ENCODE measurements at places on chromosomes 13 and 19.

GRCh38 chr13:70432276-70432805 lies 324.1 kb upstream of the KLHL1 start:
- no peak for DNase-seq

GRCh38 chr13:106985481-106985880 lies 417.5 kb upstream of the ARGLU1 start:
- no peak for DNase-seq

- peak; percentile 43 for DNase-seq
Observed at GRCh38 chr19:38975214-38975860, at the start of gene FBXO17. Gene FBXO17 (minus strand): TSS chr19:38975742. CDS start chr19:38950319, 25,423 bp downstream.

- DNase-seq: peak; percentile 50
Observed at GRCh38 chr19:51071095-51071405, 6.2 kb upstream of the KLK13 start.

GRCh38 chr13:27942972-27943371 lies 23.2 kb downstream of the PDX1 start:
- DNase-seq: no peak

- no peak for DNase-seq
Observed at GRCh38 chr13:48296528-48296927, 7.0 kb upstream of the RB1 start.

DNA sequence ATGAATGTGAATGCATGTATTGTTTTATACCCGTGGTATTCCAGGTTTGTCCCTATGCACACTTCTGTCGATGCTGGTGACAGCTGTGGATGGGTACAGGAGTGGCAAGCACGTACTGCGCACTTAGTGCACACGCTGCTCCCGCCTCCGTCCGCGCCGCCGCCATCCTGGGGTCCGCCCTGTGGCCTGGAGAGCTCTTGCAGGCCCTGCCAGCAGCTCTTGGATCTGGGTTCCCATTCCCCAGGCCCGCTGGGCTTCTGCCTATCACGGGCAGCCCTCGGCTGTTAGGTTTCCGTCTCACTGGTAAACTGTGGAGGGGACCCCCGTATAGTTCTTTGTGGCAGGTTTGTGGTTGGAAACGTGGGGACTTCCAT lies 4.0 kb downstream of the GNA11 start:
- DNase-seq: no peak

GRCh38 chr19:17538684-17539237 lies 16.7 kb upstream of the COLGALT1 start:
- DNase-seq: peak; percentile 49

- DNase-seq: no peak
Observed at GRCh38 chr13:39269411-39269810, 231.2 kb downstream of the NHLRC3 start.

DNA sequence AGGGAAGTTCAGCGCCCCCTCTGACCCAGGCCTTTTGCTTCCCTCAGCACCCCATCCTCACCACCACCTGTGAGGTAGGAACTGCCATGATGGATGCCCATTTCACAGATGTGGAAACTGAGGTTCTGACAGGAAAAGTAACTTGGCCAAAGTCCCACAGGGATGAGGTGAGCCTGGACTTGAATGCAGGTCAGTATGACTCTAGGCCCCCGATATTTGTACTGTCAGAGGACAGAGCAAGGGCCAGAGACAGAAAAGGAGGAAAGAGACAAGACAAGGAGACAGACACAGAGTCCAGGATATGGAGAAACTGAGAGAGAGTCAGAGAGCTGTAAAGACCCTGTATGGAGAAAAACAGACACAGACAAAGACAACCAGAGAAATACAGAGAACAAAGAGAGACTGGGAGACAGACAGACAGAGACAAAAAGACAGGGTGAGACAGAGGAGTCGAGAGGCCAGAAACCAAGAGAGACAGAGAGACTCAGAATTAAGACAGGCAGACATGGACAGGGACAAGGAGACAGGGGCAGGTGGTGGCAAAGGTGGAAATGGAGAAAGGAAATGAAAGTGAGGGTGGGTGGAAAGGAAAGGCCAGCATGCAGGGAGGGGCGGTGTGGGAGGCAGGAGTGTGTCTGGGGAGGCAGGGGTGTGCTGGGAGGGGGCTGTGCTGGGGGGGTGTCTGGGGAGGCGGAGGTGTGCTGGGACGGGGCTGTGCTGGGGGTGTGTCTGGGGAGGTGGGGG lies 5.0 kb downstream of the ERFL start:
- DNase-seq: no peak

GRCh38 chr13:93698016-93698613 lies 471.5 kb downstream of the GPC6 start:
- DNase-seq: no peak

- no peak for DNase-seq
Observed at GRCh38 chr13:40043764-40044163, 388.3 kb downstream of the COG6 start.

DNA sequence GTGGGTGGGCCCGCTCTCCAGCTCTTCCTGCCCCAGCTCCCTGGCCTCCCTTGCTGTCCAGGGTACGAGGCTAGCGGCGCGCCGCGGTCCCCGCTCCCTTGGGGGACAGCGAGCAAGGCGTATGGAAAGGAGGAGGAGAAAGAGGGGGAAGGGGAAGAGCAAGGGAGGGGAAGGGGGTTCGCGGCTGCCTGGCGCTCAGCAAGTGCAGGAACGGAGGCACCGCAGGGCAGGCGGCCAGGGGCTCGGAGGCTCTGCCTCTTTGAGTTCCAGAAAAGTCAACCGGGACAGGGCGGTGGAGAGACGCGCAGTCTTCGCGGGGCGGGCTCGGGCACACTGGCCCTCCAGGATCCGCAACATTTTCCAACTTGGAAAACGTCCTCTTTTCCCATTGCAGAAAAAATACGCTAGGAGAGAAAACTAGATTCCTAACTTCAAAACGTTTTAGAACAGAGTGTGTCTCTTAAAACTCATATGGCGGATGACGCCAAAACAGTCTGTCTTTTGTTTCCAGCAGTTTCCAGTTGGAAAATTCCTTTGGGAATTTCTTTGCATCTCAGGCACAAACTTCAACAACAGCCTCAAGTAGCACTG lies 23.1 kb upstream of the TNFRSF19 start:
- no peak for DNase-seq

- peak; percentile 62 for DNase-seq
Observed at GRCh38 chr13:45511310-45512097, 46.8 kb downstream of the COG3 start.

DNA sequence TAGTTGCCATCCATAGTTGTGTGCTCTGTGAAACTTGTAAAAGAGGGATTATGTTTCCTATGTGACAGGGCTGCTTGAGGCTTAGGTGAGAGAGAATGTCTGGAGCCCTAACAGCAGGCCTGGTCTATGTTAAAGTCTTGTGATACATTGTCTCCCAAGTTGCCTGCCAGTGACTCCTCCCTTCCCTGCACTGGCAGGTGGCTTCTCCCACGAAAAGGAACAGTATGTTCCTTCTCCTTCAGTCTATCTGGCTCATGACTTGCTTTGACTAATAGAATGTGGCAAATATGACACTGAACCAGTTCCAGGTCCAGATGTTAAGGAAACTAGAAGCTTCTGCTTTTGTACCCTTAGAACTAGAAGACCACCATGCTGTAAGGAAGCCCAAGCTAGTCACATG lies 5.9 kb upstream of the KCNN4 start:
- DNase-seq: no peak

- DNase-seq: peak; percentile 48
Observed at GRCh38 chr19:56141417-56141993, 418 bp downstream of the ZNF444 start.

GRCh38 chr13:41311406-41312175 lies 524 bp downstream of the NAA16 start:
- peak; percentile 77 for DNase-seq

GRCh38 chr13:90690458-90691080 lies 656.9 kb upstream of the MIR17HG start:
- DNase-seq: no peak

All from NCI-H146 (cell line).